ENCODE measurements at places on chromosomes 5 and 9. TPM values are rescaled to one million over a fixed set of nuclear protein-coding genes. Genes with fewer than 3 reads are reported as not detected.
A peak's percentile ranks its signal among the peaks of the same experiment; 100 is the strongest.

- DNase-seq, result peak; percentile 58
These were observed 74.8 kb downstream of the ICE1 start for GRCh38 chr5:5497152-5497788.

DNA sequence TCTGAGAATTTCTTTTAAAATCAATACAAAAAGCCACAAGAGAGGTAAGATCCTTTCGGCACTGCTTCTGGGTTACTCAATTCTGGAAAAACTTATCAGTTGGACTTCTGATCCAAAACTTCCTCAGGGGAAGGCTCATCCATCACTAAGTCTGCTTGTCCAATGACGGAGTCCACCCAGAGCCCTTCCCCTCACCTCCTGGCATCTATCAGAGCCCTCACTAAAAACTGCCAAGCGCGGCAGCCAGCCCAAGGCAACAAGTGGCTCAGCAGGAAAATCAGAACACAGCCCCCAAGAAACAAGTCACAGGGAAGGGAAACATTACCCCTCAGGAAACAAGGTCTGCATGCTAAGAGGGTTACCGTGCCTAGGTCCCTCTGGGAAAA is 869 bp upstream of the ESM1 start:
- no peak for DNase-seq

DNA sequence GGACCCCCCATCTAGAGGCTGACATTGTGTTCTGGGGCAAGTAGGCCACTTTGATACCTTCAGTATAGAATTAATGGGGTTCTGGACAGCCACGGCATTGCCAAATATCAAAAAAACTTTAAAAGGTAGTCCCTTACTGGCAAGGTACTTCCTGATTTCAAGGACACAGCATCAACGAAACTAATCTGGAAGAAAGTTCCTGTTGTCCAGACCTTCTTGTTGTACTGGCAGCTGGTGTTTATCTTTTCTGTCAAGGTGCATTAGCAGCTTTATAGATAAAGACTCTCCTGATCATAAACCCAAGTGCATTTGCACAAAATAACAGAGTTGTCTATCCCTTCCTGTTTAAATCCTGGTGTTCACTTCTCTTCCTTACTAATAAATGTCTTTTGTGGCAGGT is 23.7 kb upstream of the GOLGA1 start:
- DNase-seq, result no peak

GRCh38 chr5:67350618-67351201 is 154.1 kb upstream of the CD180 start:
- DNase-seq, result no peak

DNA sequence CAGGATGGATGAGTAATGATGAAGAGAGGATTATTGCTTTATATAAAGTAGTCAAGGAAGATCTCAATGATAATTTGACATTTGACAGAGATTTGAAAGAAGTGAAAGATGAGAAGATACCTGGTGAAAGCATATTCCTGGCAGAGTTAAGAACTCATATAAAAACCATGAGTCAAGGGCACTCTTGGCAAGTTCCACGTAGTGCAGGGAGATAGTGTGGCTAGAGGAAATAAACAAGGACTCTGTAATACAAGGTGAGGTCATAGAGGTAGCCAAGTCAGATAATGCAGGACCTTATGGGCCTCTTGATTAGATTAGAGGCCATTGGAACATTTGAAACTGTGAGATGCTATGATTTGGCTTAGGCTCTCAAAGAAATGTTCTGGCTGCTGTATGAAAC is 72.3 kb downstream of the HCN1 start:
- DNase-seq, result no peak

GRCh38 chr5:147712598-147712997 is 69.9 kb downstream of the JAKMIP2 start:
- DNase-seq, result no peak

DNA sequence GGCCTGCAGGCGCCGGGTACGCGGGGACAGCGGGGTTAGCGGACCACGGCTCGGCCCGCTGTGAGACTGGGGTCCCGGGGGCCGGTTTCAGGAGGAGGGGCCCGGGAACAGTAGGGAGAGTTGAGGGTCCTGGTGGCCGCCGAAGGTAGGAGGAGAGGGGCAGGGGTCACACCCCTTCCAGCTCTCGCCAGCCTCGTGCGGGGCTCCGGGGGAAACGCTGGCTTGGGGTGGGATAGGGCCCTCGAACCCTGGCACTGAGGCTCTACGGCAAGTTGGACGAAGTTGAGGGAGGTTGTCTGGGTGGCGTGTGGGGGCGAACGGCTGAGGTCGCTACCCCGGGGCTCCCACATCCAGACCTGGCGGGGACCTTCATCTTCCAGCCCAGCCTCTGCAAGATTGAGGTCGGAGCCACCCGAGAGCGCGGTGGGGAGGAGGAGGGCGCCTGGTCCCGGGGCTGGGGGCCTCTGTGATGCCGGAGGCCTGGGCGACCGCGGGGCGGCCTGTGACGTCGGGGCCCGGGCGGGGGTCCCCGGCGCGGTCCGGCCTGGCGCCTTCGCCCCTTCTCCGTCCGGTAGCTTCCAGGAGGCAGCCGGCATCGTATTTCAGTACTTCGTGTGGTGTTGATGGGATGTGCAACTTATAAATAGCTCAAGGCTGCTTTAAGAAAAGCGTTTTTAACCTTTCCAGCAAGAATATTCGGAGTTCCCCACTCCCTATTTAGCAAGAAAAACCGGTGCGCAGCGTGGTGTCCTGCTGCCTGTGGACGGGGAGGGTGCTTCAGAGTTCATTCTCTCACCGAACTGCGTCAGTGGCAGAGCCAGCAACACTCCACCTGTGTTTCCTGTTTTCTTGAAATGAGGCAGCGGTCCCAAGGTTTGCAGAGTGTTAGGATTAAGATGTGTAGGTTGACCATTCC is 902 bp downstream of the HABP4 start:
- DNase-seq, result no peak

- DNase-seq, result no peak
These were observed 135.9 kb downstream of the ZSWIM6 start for GRCh38 chr5:61467766-61468482.

GRCh38 chr5:27241564-27242257 is 203.3 kb upstream of the CDH9 start:
- DNase-seq, result peak; percentile 69

- DNase-seq, result peak; percentile 34
These were observed 9.7 kb upstream of the C9orf152 start for GRCh38 chr9:110217656-110218099.

DNA sequence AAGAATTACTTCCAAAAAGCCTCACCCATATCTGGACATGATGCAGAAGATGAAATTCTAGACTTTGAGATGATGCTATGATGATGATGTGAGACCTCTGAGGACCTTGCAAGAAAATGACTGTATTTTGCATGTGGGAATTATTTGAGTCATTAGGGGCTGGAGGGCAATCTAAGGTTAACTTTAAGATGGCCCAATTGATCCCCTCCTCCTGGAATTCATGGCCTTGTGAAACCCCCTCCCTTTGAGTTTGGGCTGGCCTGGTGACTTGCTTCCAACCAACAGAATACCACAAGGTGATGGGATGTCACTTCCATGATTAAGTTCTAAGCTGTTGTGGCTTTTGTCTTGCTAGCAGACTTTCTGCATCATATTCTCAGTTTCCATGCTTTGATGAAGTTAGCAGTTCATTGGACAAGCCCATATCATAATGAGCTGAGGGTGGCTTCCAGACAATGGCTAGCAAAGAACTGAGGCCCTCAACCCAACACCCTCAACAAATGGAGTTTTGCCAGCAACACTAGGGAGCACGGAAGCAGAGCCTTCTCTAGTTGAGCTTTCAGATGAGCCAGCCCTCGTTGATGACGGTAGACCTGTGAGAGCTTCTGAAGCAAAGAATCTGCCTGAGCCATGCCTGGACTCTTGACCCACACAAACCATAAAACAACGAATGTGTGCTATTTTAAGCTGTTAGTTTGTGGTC is 7.4 kb upstream of the AMACR start:
- no peak for DNase-seq

DNA sequence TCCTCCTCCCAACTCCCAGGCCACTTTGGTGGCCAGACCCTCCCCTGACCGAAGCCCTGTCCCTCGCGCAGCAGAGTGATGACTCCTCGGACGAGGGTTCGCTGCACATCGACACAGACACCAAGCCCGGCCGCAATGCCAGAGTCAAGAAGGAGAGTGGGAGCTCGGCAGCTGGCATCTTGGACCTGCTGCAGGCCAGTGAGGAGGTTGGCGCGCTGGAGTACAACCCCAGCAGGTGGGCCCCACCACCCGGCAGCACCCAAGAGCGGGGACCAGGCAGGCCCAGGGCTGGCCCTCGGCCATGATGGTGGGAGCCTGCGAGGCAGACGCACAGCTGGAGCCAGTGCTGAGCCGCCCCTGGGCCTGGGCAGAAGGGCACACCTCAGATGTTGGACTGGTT is 90.6 kb downstream of the PHF2 start:
- DNase-seq, result no peak

- no peak for DNase-seq
These were observed 457 bp upstream of the IDNK start for GRCh38 chr9:83622433-83622938.

DNA sequence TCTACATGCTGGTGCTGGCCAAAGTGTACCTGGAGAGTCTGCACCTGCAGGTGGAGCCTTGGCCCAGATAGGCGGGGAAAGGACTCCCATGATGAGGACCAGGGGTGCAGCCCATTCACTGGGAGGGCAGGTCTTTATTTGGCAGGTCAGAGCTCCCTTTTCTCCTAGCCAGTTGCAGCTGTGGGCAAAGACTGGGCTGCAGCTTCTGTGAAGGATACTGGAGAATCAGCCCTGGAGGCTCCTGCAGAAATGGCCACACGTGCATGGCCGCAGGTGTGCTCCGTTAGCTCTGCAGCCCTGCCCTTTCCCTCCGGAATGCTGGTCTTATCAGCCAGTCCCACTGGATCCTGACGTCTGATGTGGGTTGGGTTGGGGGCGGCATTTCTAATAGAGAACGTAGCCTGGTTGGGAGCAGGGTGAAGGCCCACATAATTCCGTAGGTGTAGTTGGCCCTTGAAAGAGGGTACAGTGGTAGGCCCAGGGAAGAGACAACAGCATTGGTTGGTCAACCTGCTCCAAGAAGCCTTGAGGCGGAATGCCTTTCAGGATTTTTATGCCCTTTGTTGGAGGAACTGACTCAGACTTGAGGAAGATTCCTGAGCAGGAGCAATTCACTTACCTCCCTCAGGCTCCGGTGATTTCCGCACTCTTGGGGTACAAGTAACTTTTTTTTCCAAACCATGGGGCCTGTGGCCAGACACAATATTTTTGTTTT is 22.0 kb upstream of the TIFAB start:
- no peak for DNase-seq

DNA sequence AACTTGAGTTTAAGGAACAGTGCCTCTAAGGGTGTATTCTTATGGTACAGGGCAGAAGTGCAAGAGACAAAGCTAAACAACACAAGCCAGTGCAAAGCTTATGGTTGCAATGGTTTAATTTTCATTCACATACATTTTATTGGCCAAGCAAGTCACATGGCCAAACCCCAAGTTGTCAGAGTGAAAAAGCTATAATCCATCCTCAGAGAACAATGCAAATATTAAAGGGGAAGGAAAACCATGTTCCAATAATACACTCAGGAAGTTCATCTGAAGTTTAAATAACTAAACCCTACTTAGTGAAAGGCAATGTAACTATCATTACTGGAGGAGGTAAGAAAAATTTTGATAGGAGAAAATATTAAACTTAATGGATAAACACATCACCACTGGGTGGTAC is 26.6 kb upstream of the TLR4 start:
- DNase-seq, result no peak

DNA sequence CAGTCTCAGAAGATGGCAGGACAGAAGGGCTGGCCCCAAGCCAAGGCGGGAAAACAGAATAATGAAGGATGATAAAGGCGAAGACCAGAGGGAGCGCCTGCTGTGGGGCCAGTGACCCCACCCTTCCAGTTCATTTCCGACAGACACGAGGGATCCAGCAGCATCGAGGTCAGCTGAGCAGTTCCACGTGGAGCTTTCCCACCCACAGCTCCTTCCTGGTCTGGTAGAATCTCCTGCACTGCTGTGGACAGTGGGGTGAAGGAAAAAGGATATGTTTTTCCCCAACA is 265.9 kb upstream of the VLDLR start:
- DNase-seq, result no peak

GRCh38 chr9:4070266-4070665 is 229.6 kb downstream of the GLIS3 start:
- no peak for DNase-seq

DNA sequence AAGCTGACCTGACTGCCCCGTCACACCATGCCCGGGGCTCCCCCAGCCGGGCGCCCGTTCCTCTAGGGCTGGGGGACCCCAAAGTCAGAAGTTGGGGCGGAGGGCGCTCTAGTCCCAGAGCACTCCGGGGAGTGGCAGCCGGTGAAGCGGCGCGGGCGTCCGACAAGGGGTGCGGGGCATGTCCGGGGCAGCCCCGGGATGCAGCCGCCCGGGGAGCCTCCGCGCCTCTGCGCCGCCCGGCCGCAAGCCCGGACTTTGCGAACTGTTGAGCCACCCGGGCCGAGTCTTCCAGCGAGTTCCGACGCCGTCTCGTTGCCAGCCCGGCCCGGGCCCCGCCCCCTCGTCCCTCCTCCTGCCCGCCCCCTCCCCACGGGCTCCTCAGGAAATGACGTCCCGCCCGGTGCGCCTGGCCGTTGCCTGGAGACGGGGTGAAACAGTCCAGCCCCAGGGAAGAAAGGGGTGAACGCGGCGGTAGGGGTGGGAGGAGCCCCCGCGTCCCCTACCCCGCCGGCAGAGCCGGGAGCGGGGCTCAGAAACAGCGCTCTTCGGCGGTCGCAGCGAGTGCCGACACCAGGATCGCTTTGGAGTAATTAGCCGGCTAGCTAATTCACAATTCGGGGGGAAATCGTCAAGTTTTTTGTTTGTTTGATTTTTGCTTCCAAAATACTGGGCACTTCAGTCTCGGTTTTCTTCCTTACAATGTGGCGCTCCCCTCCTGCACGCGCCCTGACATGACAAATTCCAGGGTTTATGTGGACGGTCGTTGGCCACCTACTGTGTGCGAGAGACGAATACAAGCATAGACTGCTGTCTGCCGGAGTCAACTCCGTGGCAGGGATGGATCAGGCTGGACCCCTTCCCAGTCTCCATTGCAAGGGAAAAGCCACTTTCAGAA is at the start of gene WHRN:
Gene WHRN (minus strand): TSS at position 287 of the 895 bp plus-strand sequence. CDS start 672 bp downstream, outside the sequence.
- peak; percentile 90 for DNase-seq

- no peak for DNase-seq
These were observed 53.6 kb upstream of the RANBP6 start for GRCh38 chr9:6068983-6069382.

The DMRT2 gene
- total RNA-seq, result not detected

The KIF27 gene
- total RNA-seq, result 4.6 TPM

The ADAMTSL1 gene
- total RNA-seq, result 0.40 TPM

The GARNL3 gene
- 2.9 TPM for total RNA-seq

The SPOCK1 gene
- total RNA-seq, result 222 TPM

The CDH9 gene
- not detected for total RNA-seq

The RNF183 gene
- not detected for total RNA-seq

The PCDHB11 gene
- total RNA-seq, result 5.4 TPM

The SRP19 gene
- 114 TPM for total RNA-seq

The FBP2 gene
- total RNA-seq, result not detected

The KCNMB1 gene
- total RNA-seq, result not detected

The AQP7 gene
- not detected for total RNA-seq

Data from NCI-H460 (cell line).